Stimulated activated CD8-positive, alpha-beta memory T cell treated with anti-CD3 and anti-CD28 coated beads, Interleukin-15, amount 100 ng/mL, for 4 hours (primary cell): ENCODE measurements at places on chromosomes 3 and 15.

- DNase-seq, result no peak
Measured at GRCh38 chr3:89955156-89955555, 847.7 kb downstream of the EPHA3 start.

- no peak for DNase-seq
Measured at GRCh38 chr3:197580253-197580691, 24.5 kb upstream of the BDH1 start.

DNA sequence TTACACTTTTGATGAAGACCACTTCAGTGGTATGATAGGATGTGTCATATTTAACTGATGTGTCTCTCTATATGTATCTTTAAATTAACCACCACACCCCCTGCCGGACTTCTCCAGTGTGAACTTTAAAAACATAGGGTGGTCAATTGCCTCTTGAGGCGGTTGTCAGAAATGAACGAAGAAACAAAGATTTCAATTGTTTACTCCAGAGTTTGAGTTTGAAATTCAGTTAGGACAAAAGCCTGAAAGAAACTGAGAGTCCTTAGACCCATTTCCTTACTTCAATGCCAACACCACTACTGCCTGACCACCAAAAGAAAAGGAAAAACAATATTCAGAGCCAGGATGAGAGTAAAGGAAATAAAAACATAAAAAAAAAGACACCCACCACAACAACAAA, 40.2 kb downstream of the VGLL3 start:
- no peak for DNase-seq

- DNase-seq, result no peak
Measured at GRCh38 chr3:72897758-72898007, 9.8 kb downstream of the GXYLT2 start.

- DNase-seq, result no peak
Measured at GRCh38 chr15:80132382-80132781, 20.4 kb upstream of the FAH start.
